ENCODE measurements at places on chromosomes 13 and 19.

GRCh38 chr13:109150696-109151095, 521.3 kb downstream of the MYO16 start:
- no peak for DNase-seq

GRCh38 chr19:48856921-48857320, 11.5 kb downstream of the PLEKHA4 start:
- no peak for DNase-seq

DNA sequence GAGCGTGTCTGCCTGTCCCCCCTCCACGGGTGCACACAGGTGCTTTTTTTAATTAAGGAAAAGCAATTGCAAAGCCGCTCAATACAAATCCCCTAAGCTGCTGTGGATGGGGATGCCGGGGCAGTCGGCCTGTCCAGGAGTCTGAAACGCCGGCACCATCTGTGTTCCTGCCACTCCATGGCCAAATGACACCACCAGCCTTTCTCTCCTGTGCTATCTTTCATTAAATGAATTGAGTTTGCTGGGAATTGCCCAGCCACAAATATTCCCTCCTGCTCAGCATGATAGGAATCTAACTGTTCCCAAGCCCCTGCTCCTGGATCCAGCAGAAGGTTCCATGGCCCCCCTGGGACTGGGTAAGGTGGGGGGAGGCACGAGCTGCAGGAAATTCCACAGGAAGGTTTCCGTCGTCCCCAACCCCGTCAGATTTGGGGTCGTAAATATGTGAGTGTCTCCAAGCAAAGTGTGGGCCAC, 139.2 kb downstream of the KDM4B start:
- no peak for DNase-seq

DNA sequence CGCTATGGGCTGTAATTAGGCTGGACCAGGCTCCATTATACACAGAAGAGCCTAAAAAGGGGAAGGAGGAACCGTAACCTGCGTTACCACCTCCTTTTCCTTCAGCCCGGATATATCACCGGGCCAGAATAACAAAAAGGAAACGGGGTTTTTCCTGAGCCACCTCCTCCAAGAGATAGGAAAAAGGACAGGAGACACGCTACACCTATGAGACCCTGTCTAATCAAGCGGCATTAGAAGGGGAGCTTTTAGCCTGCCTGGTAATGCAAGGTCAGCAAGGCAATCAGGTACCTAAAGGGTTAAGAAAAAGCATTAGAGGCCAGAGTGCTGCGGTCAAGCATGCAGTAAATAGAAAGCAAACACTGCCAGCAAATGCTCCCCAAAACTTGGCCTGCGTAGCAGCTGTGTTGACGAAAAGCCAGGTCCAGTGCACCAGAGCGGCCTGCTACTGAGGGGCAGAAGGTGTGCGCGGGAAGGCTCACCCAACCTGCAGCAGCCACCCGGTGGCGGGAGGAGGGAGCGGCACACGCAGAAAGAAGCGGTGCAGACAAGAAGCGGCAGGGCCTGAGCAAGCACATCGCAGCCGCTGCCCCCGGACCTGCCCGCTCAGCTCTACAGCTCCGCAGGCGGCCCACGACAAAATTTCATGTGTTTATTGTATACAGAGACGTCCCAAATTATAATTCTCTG, 1466.1 kb downstream of the UQCRFS1 start:
- no peak for DNase-seq

DNA sequence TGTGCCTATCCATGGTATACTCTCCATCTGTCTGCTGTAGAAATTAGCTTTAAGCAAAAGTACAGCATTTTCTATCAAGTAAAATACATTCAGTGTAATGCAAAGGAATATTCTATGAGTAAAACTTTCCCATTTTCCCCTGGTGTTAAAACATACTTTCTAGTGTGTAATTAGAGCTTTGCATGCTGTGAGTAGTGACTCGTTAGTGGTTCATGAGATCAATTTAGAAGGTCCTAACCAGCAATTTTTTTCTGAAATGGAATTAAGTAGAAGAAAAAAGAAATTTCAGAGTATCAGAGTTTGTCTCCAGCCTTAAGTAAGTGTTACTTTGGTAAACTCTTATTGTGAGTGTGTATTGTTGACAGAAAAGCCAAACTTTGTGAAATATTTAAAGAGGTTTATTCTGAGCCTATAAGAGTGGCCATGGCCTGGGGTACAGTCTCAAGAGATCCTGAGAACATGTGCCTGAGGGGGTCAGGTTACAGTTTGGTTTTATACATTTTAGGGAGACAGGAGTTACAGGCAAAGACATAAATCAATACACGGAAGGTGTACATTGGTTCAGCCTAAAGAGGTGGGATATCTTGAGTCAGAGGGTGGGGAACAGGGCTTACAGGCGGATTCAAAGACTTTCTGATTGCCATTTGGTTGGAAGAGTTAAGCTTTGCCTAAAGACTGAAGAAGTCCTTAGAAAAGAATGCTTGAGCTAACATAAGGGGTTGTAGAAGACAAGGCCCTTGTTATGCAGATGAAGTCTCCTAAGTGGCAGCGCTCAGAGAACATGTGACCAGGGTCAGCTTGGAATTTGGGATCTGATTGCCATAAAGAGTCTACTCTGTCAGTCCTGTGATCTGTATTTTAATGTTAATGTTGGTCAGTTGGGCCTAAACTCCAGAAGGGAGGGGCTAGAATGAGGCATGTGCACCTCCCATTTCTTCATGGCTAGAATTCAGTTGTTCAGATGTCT, 25.5 kb downstream of the FAM187B start:
- DNase-seq, result no peak

DNA sequence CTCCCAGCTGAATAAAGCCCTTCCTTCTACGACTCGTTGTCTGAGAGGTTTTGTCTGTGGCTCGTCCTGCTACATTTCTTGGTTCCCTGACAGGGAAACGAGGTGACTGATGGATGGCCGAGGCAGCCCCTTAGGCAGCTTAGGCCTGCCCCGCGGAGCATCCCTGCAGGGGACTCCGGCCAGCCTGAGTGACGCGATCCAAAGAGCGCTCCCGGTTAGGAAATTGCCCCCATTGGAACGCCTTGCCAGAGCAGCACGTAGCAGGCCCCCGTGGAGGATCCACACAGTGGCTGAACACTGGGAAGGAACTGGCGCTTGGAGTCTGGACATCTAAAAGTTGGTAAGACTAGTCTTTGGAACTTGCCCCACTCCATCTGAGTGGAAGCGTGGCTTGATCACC, 296.8 kb upstream of the SGCG start:
- no peak for DNase-seq

GRCh38 chr19:11377756-11378155, 3.3 kb downstream of the SWSAP1 start:
- no peak for DNase-seq

DNA sequence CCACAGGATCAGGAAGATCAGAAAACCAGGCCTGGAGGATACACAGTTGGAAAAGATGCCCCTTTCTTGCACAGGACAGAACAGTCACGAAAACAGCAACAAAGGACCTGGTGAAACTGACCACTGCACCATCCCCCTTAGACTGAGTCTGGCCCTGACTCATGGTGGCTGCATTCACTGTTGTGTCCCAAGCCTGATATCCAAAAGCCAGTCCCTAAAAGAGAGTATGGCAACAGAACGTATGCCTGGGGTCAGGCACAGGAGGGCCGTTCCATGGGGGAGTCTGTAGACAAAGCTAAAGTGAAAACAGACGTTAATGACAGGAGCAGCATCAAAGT, 301.1 kb upstream of the NBEA start:
- no peak for DNase-seq

DNA sequence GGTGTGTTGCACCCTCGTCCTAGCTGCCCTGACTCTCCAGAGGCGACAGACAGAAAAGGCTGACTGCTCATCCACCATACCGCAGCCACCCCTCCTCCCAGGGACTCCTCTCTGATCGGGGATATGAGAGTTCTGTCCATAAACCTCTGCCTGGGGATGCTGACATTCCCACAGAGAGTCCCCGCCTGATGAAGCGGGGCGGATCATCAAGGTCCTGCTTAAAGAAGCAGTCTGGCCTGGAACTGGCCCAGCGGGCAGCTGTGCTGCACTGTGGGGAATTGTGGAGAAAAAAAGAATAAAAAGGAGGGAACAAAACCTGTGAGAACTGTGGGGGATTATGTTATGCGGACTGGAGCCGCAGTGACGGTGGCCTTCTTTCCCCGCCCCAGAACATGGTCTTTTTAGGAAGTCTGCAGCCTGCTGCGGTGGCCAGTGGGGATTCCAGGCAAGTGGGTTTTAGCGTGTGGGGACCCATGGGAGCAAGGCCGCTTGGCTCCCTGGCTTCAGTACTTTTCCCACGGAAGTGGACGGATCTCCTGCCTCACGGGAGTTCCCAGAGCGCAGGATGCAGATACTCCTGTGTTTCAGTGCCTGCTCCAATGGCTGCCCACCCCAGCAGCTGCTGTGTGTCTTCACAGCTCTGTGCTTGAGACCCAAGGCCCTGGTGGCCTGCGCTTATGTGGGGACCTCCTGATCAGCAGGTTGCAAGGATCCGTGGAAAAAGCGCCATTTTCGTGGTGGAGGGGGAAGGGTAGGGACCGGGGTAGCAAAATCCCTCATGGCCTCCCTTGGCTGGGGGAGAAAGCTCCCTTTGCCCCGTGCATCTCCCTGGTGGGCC, 1456.2 kb upstream of the SLC10A2 start:
- DNase-seq, result no peak

DNA sequence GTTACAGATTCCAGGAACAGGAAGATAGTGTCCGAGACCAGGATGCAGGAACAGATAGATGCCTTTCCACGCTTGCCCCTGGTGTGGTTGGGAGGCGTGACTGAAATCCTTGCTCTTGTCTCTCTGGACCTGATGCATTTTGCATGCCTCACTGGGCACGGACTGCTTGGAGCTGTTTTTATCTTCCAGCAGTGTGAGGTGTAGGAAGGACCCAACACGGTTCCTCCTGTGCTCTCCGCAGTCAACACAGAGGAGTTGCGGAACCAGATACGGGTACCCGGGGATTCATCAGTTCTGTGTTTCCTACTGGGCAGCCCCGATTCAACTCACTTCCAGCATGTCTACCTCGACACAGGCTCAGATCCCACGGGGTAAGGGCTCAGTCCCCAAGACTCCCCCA, 6.5 kb downstream of the DOT1L start:
- DNase-seq, result no peak

DNA sequence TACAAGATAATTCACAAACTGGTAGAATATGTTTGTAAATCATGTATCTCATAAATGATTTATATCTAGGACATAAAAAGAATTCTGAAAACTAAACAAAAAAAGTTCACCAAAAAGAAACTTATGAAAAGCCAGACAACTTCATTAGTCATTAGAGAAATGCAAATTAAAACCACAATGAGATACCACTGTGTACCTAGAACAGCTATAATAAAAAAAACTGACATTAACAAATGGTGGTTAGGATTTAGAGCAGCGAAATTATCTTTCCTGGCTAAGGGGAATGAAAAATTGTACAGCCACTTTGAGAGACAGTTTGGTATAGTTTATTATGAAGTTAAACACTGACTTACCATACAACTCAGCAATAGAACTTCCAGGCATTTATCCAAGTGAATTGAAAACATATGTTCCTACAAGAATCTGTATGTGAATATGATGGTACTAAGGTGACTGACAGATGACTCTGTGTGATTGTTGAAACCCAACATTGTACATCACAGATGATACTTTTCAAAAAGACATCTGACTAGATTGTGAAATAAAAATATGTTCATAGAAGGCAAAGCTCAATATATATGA, 41.8 kb downstream of the UGGT2 start:
- DNase-seq, result no peak

- DNase-seq, result no peak
Measured at GRCh38 chr13:21717817-21718216, 46.9 kb downstream of the FGF9 start.

DNA sequence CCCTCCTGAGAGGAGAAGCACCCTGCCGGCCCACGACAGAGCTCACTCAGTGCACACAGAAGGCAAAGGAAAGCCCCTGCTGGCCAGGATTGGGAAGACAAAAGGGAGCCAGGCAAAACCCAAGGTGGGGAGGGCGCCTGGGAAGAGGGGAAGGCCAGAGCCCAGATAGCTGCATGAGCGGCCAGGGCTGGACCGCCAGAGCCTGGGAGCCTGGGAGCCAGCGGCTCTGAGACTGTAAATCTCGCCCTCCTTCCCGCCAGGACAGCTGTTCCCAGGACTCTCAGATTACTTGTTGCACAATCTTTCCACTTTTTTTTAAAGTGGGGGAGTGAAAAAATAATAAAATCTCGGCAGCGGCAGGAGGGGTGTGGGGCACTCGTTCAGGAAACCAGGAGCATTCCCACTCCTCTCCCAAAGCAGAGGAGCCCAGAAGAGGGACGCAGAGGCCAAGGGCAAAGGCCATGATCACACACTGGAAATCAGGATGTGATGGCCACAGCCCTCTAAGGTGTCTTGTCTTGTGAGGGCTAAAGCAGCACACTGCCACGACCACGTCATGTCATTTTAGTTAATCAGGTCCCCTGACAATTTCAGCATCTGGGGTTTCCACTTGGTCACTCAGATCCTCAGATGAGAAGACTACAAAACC, 19.6 kb upstream of the EPHX3 start:
- DNase-seq, result no peak

DNA sequence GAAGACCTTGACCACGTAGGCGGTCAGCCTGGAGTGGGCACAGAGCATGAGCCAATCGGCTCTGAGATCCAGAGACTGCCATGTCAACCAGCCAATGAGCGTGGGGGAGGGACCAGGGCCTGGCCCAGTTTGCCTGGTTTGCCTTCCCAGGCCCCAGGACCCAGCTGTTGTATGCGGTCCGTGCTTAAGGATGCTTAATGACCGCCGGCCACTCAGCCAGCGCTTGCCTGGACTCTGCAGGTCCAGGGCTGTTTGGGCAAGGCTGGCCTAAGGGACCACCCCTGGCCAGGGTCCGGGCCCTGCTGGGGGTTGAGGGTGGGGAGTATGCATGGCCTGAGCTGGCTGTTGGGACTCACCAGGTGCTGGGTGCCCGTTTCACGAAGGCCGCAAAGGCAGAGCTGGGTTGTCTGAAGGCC, 23.1 kb upstream of the TNFSF14 start:
- no peak for DNase-seq

DNA sequence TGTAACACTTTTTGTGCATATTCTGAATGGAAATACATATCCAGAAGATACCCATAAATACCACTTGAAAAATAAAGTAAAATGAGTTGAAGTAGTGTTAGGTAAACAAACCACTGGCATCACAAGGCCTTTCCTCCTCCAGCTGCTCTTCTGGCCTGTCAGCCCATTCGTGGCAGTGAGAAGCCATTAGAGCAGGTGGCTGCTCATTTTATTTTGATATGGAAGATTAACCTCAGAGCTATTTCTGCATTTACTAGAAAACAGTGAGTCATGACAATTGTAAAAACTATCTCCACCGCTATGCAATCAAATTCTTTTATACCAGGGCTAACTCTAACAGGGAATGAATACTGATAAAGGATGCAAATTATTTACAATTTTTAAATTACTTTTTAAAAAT, 2898.1 kb downstream of the PCDH9 start:
- no peak for DNase-seq

GRCh38 chr19:10643968-10644259, 10.2 kb upstream of the ILF3 start:
- DNase-seq, result no peak

GRCh38 chr13:44759384-44760360, 183.5 kb upstream of the TSC22D1 start:
- peak; percentile 13 for DNase-seq
